Chondrocyte (in vitro differentiated cells): ENCODE measurements at places on chromosomes 2 and 18. TPM values are rescaled to one million over a fixed set of nuclear protein-coding genes. Genes with fewer than 3 reads are reported as not detected.

GRCh38 chr2:24756789-24757188 lies 36.4 kb downstream of the PTRHD1 start:
- no peak for DNase-seq

Gene LGALSL
- 12.2 to 26.3 TPM (median 25.0 TPM) in 3 replicates for total RNA-seq

Gene ANKZF1
- 27.9 to 38.0 TPM (median 35.9 TPM) in 3 replicates for total RNA-seq

DNA sequence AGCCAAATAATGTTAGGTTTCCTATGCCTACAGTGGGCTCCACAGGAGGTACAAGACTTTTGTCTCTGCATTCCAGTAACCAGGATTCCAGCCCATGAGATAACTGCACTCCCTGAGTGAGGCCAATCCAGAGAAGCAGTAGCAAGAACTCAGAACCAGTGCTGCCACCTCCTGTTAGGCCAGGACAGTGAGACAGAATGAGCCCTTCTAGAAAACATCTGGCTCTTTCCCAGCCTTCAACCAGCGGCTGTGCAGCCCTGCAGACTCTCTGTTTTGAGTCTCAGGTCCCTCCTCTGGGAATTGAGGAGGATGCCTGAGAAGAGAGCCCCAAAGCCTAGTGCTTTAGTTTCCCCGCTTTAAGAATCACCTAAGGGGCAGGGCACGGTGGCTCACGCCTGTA lies 44.2 kb downstream of the ARID5A start:
- no peak for DNase-seq

DNA sequence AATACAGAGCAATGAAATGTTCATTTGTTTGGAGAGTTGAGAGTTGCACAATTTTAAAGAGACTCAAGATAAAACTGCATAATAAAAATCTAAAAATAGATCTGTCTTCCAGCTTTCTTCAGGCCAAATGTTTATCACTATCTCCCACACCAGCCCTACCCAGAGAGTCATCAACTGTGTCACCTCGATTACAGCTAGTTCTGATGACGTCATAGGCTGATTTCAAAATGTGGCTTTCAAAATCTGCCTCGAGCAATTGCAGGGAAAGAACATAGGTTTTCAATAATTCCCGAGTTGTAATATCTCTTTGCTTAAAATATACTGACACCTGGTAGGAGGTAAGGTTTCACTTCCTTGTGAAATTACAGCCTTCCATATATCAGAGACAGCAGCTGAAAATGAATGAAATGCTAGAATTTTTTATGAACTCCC lies 677.6 kb upstream of the ID2 start:
- no peak for DNase-seq

GRCh38 chr2:39469807-39470206 lies 32.7 kb upstream of the MAP4K3 start:
- DNase-seq, result no peak

DNA sequence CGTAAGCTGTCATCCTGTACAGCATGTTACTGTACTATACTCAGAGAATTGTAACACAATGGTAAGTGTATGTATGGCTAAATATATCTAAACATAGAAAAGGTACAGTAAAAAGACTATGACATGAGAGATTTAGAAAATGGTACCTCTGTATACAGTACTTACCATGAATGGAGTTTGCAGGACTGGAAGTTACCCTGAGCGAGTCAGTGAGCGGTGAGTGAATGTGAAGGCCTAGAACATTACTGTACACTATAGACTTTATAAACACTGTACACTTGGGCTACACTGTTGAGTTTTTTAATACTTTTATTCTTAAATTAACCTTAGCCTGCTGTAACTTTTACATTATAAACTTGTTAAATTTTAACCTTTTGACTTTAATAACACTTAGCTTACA lies 1.5 kb downstream of the DDX18 start:
- DNase-seq, result no peak

- DNase-seq, result no peak
Observed at GRCh38 chr2:36366491-36367120, 11.0 kb downstream of the CRIM1 start.

GRCh38 chr18:79375441-79376154 lies 20.1 kb upstream of the NFATC1 start:
- DNase-seq, result no peak

Gene SUCLG1
- total RNA-seq, result 38.3 to 46.0 TPM (median 39.0 TPM) in 3 replicates

- DNase-seq, result no peak
Observed at GRCh38 chr2:212494418-212495020, 44.1 kb downstream of the ERBB4 start.

Gene SLC23A3
- 2.0 to 2.7 TPM (median 2.4 TPM) in 3 replicates for total RNA-seq

Gene DLX2
- 5.2 to 29.1 TPM (median 5.7 TPM) in 3 replicates for total RNA-seq

DNA sequence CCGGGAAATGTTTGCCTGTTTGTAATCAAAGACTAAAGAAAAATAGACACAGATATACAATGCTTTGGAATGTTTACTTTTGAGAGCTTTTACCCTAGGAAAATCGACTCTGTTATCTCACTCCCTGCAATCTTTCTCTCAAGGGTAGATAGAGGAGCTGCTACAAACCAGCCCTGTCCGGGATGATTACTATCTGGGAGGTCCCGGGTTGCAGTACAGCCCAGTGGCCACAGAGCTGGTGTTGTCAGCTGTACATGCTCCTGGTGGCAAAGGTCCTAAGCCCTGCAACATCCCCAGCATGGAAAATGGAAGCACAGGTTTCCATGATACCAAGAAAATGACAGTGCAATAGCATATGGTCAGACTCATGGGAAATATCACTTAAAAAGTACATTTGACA lies 570.5 kb upstream of the SOX11 start:
- DNase-seq, result no peak

- DNase-seq, result no peak
Observed at GRCh38 chr18:67973916-67974315, 457.4 kb upstream of the DSEL start.

GRCh38 chr2:16625759-16626158 lies 39.9 kb downstream of the CYRIA start:
- no peak for DNase-seq

DNA sequence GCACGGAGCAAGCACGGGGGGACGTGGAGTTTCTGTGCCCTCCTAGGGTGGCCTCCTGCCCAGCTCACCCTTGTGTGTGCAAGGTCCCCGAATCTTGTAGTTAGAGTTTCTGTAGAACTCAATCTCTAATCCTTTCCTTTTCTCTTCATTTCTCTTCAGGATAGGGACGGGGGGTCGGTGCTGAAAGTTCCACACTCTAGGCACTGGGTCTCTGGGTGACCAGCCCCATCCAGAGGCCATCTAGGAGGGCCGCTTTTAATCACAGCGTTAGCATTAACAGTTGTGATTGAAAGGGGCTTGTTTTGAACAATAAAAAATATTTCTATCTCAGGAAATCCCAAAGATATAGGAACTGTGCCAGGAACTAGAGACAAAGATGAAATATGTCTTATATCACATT lies 10.5 kb downstream of the SOCS6 start:
- no peak for DNase-seq

Gene AGPS
- 40.2 to 49.3 TPM (median 41.5 TPM) in 3 replicates for total RNA-seq

- DNase-seq, result no peak
Observed at GRCh38 chr2:30752811-30753210, 54.4 kb downstream of the CAPN13 start.

DNA sequence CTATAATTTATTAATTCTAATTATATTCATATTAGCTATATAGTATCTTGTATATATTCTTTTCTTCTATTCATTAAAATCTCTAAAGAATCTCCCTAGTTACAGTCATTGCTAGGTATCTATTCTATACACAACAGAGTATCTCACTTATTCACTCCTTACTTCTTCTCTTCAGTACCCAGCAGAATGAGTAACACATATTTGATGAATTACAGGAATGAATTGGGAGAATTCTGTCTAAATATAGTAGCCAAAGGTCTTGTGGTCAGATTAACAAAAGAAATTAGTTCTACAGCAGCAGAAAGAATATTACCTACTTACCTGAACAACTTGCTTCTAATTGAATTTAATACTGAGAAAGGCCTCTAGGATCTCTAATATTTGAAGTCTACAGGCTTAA lies 758.0 kb upstream of the ZEB2 start:
- DNase-seq, result no peak

GRCh38 chr2:197234671-197235191 lies 75.8 kb downstream of the ANKRD44 start:
- DNase-seq, result no peak

GRCh38 chr2:144011553-144011952 lies 508.4 kb downstream of the ZEB2 start:
- DNase-seq, result no peak

DNA sequence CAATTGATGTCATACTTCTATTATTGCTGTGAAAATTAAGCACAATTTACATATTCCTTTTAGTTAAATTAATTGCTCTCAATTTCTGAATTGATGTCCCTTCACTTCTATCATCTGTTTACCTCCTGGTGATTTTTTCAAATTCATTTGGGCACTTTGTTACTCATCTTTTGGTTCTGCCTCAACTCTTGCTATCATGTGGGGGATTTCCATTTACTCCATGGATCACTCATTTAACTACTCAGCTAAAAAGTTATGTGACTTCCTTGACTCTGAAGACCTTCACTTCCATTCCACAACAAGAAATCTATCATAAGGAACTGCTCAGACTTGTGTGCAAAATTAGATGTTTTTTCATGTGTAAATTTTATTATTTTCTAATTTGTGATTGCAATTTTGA lies 126.2 kb downstream of the EHBP1 start:
- no peak for DNase-seq

DNA sequence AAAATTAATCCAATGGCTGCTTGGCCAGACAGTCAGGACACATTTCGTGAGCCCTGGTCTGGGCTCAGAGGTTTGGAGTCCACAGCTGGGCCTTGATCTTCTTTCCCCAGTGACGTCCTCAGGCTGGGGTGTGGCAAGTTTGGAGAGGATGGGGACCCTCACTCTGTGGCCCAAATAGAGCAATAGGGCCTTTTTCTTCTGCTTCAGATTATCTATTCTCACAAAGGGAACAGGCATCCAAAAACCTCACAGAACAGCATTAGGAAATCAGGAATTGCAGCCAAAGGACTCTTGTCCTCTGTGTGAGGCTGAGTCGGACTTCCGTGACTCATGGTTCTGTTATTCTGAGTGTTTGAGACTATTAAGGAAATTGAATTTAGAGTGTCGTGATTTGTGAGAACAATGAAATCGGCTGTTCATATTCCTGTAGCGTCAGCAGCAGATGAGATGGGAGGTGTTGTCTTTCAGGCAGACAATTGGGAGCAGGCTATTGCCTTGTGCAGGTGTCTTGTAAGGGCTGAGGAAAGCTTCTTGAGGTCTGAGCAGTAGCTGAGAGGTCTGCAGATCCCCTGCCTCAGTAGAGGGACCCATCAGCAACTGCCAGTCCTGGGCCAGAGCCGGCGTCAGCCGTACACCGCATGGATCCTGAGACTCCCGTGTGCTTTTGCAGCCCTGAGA lies 113.8 kb downstream of the SH3RF3 start:
- DNase-seq, result no peak

Gene TUBA4B
- total RNA-seq, result not detected in 3 replicates

Gene VIT
- 0.15 to 2.6 TPM in 2 of 3 replicates, not detected in the other for total RNA-seq

DNA sequence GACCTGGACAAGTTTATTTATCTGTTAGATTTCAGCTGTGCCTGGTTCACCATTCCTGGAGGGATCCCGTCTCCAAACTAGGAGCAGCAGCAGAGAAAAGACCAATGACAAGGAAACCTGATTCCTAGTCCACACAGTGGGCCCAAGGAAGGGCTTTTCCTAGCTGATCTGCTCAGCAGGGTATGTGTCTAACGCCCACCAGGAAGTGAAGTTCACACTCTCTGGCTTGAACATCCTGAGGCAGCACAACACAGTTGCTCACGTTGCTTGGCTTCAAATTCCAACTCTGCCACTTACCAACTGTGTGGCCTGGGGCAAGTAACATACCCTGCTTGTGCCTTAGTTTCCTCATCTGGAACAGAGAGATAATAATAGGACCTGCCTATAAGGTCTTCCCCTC lies 42.9 kb downstream of the XDH start:
- DNase-seq, result no peak

GRCh38 chr2:73415906-73416305 lies 30.3 kb downstream of the ALMS1 start:
- DNase-seq, result no peak

Gene MOGAT1
- total RNA-seq, result not detected in 3 replicates

GRCh38 chr2:111071600-111072171 lies 49.0 kb upstream of the BCL2L11 start:
- DNase-seq, result no peak

Gene CNNM3
- 10.2 to 14.0 TPM (median 10.4 TPM) in 3 replicates for total RNA-seq

DNA sequence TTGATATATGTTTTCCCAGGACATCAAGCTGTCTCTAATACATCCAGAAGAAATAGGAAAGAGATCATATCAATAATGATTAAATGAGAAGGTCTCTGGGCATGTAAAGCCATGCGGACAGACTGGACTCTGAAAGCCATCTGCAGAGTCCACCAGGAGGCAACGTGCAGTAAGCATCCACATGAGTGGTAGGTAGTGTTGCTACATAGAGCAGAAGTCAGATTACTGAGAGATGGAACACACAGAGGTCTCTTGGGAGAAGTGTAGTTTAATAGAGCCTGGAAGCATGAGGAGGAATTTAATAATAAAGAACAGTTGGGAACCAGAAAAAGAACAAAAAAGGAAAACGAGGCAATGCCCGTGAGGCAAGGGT lies 758.1 kb upstream of the DDX18 start:
- no peak for DNase-seq

Gene SERPINB12
- not detected in 3 replicates for total RNA-seq

- DNase-seq, result no peak
Observed at GRCh38 chr2:208358758-208359631, 47.6 kb upstream of the PTH2R start.

Gene GCKR
- total RNA-seq, result 0.21 TPM in 1 of 3 replicates, not detected in the others

- no peak for DNase-seq
Observed at GRCh38 chr2:189516546-189516945, 64.0 kb downstream of the SLC40A1 start.

Gene ICA1L
- total RNA-seq, result 4.9 to 6.6 TPM (median 6.6 TPM) in 3 replicates

Gene FASTKD1
- 17.4 to 24.5 TPM (median 19.0 TPM) in 3 replicates for total RNA-seq

GRCh38 chr2:171706152-171706803 lies 19.0 kb downstream of the DYNC1I2 start:
- no peak for DNase-seq

- DNase-seq, result no peak
Observed at GRCh38 chr2:69253611-69254301, 133.3 kb downstream of the GFPT1 start.

Gene ANKRD29
- total RNA-seq, result 0.48 to 0.85 TPM (median 0.50 TPM) in 3 replicates
